CD4-positive, alpha-beta T cell treated with Interleukin-12 subunit alpha and Interleukin-12 subunit beta, for 1 hour (primary cell): ENCODE measurements at places on chromosomes 5 and 9.

GRCh38 chr5:169870211-169870610, 110.1 kb downstream of the INSYN2B start:
- DNase-seq: no peak

DNA sequence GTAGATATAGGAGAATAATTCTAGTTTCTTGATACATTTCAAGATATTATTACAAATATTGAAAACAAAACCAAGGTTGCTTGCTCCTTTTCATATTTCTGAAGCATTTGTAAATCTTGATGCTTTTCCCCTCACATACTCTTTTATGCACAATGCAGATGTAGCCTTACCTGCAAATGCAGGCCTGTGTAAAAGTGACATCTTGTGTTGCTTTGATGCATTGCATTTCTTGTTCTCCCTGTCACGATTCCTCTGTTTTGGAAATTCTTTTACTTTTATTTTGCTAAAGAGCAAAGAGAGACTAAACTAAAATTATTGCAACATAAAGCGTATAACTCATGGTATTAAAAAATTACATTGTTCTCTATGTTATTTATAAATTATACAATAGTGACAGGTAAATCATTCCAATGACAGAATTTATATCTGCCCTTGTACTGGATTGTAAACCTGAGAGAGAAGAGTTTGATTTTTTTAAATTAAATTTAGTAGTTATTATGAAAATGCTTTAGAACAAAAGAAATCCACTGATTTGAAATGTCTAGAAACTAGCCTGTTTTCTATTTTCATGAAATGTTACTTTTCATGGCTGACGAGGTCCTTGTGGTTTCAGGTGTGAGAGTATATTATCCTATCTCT, 970.0 kb downstream of the MAT2B start:
- no peak for DNase-seq

GRCh38 chr5:32387211-32387610, 57.3 kb downstream of the ZFR start:
- no peak for DNase-seq

GRCh38 chr5:141495453-141495811, 6.6 kb downstream of the PCDHGC5 start:
- no peak for DNase-seq

GRCh38 chr9:3161912-3162311, 318.0 kb upstream of the PUM3 start:
- DNase-seq: no peak

- no peak for DNase-seq
These were observed 161.7 kb downstream of the YTHDC2 start for GRCh38 chr5:113675166-113675565.

DNA sequence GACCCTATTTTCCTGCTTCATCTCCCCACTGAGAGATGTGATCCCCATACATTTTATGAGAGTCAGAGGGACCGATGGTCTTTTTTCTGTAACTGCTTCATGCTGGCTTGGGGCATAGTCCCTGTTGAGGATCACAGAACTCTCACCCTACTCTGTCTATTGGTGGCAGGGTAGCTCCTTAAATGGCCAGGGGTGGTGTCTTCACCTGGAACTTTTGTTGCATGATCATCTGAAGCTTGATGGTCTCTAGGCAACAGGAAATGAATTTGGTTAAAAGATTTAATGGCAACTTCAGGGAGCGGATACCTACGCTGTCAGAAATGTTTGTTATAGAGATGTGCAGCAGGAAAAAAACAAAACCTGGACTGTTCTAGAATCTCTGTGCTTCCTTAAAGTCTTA, 87.0 kb upstream of the GLIS3 start:
- no peak for DNase-seq

GRCh38 chr9:97515662-97516061, 14.2 kb downstream of the TMOD1 start:
- no peak for DNase-seq

GRCh38 chr5:1329111-1329579, 15.8 kb downstream of the CLPTM1L start:
- no peak for DNase-seq

DNA sequence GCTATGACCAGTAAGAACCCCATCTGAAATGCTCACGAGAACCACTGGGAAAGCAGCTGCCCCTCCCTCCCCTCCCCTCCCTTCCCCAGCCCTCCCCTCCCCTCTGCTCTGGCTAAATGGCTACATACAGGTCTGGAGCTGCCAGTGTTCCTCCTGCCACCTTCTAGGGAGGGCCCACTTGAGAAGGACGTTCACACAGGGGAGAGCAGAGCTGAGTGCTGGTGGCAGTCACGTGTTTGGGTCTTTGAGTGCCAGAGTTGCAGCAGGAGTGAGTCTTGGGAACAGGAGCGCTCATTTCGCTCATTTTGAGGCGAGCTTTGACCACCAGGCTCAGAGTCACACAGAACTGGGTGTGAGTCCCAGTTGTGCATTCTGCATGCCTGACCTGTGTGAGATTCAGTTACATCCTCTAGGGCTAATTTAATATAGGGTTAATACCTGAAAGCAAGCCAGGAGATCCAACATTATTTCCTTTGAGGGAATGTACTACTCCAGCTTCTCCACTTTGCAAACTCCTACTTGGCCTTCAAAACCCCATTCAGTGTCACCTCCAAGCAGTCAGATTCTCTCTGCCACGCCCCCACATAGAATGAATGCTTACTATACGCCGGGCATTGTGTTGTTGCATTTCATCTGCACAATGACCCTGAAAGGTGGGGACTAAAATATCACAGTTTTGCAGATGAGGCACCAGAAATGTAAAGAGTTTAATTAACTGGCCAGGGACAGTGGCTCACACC, 25.1 kb downstream of the CPLX2 start:
- no peak for DNase-seq

GRCh38 chr5:77936365-77936693, 160.2 kb upstream of the TBCA start:
- DNase-seq: no peak

DNA sequence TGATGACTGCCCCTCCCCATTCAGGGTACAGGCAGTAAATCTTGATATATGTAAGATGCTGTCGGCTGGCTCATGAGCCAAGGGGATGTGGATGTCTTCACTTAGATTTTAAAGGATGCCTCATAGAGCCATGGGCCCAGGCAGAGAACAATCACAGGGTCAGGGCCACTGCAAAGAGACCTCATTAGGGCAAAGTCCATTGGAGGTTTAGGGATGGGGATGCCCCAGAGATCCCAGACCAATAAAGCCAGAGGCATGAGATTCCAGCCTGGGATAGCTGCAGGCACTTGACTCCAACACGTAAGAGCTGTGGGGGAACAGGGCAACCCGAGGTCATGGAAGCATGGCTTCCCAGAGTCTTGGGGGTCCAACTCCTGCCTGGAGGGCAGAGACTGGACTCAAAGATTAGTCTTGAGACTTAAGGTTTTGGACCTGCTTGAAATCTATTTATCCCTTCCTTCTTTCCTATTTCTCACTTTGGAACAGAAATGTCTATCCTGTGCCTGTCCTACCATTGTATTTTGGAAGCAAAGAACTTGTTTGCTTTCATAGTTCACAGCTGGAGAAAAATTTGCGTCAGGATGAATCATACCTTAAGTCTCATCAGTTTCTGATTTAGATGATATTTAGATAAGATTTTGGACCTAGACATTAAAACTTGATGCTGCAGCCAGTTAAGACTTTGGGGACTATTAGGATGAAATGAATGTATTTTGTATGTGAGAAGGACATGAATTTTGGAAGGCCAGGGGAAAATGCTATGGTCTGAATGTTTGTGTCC, 101.3 kb upstream of the ADRA1B start:
- no peak for DNase-seq

- no peak for DNase-seq
These were observed 502 bp upstream of the PTGR1 start for GRCh38 chr9:111599955-111600343.

GRCh38 chr9:132762896-132763295, 92.6 kb downstream of the GTF3C4 start:
- DNase-seq: no peak

- DNase-seq: no peak
These were observed 69.1 kb downstream of the RIC1 start for GRCh38 chr9:5698004-5698403.

GRCh38 chr5:154590093-154590724, 112.2 kb upstream of the HAND1 start:
- no peak for DNase-seq

- DNase-seq: no peak
These were observed 57.3 kb upstream of the RICTOR start for GRCh38 chr5:39131210-39132127.

- DNase-seq: no peak
These were observed 435.7 kb downstream of the NFIB start for GRCh38 chr9:13878241-13878711.

DNA sequence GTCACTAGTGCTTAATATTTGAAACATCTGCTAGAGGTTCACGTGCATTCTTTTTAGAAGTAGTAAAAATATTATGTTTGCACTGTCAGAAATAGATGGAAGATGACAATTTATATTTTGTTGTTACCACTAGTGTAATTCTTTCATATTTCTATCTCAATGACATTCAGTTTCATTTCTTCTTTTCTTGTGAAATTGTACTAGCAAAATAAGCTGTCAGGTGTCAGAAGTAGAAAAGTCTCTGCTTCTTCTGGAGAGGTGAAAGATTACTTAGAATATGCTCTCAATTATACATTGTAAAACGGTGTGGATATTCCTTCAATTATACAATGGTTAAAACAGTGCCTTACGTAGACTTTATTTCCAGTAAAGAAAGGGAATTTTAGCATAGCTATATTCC, 395.4 kb downstream of the CSNK1G3 start:
- DNase-seq: no peak

DNA sequence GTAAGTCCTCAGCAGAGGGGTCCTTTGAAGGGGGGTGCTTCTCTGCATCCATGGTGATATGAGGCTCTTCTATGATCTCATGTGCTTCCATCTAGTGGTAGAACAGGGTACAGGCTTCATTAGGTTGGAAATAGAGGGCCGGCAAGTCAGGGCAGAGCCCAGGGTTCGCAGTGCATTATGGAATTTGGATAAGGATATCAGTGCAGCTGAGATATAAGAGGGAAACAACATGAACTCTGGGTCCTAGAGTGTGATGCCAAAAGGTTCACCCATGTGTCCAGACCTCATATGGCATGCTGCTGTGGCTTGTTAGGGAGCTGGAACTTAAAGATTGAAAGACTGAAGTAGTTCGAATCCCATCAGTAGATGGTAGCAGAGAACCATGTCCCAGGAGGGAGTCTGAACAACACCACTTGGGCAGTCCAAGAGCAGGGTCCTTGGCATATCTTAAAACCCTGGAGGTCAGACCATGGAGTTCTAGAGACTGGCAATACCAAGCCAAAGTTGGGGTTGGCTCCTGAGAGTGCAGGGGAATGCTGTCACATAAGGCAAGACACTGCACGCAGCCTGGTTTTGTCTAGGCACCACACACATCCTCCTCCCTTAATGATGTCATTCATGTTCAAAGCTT, 2.3 kb downstream of the FAM221B start:
- DNase-seq: peak; percentile 67

DNA sequence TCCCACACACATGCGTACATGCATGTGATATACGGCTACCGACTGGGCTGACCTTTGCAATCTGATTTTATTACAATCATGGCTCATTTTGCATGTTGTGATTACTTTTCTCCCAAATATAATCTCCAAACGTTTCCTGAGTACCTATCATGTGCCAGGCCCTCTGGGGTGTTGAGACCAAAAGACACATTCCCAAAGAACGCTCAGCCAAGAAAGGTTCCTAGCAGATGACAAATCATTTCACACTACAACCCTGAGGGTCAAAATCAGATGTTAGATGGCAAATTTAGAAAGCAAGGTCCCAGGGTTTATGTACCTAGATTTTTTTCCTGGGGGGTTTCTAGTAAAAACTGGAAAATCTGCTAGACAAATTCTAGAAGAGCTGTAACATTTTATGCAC, 32.4 kb upstream of the SLC25A51 start:
- no peak for DNase-seq

DNA sequence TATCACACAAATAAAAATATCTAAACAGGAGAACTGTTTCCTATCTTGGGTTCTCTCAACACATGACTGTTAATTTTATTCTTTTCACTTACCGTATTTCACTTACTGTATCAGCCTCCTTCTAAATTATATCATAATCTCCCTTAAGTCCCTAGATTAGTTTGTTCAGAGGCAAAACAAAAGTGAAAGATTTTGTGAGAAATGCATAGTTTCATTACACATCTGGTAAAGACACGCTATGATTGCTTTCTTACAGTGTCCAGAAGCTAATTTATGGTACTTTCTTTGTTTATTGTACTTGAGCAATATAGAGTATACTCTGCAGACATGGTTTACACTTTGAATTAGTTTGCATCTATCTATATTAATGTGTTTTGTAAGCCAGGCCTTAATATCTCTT, 159.7 kb upstream of the TLX3 start:
- DNase-seq: no peak

DNA sequence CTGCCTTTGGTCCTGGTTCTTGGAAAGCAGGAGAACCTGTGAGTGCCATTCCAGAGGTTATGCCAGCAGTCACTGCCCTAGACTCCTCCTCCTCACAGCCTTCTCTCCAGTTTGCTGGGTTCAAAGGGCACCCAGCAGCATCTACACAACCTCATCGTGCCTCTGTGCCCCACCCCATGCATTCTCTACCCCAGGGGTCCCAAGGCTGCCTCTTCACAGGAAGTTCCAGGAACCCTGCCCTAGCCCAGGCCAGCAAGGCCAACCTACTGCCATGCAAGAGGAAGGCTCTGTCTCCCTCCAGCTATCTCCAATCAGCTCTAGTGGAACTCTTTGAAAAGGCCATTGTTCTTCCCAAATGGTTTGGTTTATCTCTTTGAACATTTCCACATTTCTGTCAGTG, 21.2 kb downstream of the ENC1 start:
- no peak for DNase-seq

DNA sequence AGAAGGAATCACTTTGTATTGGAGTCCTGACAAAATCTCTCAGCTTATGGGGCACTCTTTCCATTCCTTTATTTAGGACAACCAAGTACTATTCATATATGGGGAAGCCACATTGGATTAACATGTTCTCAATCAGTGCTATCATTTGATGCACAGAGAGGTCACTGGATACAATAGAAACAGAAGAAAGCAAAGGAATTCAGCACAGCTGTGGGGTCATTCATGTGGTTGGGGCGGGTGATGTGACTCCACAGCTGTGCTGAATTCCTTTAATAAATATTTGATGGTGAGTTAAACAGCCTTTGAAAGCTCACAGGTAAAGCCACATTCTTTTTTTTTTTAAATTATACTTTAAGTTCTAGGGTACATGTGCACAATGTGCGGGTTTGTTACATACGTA, 854 bp upstream of the TEX48 start:
- no peak for DNase-seq

GRCh38 chr5:305050-305449, 16.5 kb upstream of the AHRR start:
- no peak for DNase-seq
